ENCODE measurements at places on chromosomes 7 and 10.

DNA sequence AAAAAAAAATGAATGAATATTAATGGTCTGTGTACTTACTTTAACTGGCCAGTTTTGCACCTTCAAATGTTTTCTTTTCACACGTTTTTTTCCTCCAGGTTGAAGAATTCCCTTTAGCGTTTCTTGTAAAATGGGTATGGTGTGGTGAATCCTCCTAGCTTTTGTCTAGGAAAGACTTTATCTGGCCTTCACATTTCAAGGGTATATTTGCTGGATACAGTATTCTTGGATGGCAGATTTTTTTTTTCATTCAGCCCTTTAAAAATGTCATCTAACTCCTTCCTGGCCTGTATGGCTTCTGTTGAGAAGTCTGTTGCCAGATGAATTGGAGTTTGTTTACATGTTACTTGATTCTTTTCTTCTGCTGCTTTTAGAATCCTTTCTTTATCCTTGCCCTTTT, 10.1 kb downstream of the SLC25A40 start:
- DNase-seq = no peak

DNA sequence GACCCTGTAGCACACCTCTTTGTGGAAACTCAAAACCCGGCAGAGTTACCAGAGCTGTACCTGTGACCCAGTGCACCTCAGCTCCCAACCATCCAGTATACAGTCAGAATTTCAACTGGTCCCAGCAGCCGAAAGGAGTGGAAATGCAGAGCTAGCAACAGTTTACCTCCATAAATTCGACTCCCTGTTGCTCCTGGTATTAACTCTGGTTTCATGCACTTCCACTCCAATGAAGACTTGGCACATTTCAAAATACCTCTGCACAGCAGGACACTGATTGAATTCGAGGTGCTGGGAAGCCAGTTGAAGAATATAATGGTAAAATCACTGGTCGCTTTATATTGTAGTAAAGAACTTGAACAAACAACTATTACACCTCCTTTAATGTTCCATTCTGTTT, 17.9 kb upstream of the TIAL1 start:
- DNase-seq = no peak

- DNase-seq = no peak
Observed at GRCh38 chr10:10007957-10008356, 1009.7 kb upstream of the CELF2 start.

GRCh38 chr7:80896906-80897598, 21.8 kb downstream of the SEMA3C start:
- no peak for DNase-seq

GRCh38 chr7:904847-905246, 28.5 kb downstream of the GET4 start:
- DNase-seq = peak; percentile 73

DNA sequence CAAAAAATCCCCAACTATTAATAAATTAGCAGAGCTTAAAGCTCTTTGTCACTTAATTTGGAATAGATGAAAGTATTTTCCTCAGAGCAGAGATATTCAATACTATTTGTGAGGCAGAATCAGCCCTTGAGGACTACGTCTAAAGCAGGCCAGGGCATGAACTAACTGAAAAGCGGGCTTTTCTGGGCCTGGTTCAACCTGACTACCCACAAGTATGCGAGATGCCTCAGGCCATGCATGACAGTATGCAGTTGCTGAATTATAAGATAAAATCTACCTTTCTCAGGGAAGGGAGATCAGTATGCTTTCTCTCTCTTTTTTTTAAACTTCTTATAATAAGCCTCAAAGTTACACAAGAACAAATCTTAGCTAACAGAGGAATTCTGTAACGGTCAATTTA, 20.1 kb downstream of the TMEM168 start:
- DNase-seq = no peak

DNA sequence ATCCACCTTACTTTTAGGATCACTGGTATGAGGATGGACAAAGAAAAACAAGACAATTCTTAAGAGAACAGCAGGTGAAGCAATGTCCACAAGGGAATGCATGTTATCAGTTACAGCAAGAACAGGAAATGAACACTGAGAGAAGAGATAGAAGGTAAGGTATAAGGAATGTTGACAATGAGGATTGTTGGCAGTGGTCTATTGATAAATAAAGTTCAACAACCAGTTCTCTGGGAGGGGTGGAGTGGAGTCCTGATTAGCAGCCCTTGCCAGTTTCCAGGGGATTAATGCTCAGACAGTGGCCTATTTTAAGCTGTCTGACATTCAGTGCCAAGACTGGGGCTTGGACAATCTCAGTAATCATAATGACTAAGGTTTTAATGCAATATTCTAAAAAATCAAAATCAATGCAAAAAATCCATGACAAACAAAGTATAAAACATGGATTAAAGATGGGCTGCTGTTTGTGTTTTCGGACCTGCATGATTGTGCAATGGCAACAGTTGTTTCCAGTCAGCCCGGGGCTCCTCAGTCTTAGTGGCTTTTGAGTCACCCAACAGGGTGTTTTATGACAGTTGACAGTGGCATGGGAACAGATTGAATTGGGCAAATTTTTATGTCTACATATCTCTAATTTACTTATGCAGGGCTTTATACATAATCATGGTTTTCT, 13.8 kb upstream of the AKR1B1 start:
- no peak for DNase-seq

DNA sequence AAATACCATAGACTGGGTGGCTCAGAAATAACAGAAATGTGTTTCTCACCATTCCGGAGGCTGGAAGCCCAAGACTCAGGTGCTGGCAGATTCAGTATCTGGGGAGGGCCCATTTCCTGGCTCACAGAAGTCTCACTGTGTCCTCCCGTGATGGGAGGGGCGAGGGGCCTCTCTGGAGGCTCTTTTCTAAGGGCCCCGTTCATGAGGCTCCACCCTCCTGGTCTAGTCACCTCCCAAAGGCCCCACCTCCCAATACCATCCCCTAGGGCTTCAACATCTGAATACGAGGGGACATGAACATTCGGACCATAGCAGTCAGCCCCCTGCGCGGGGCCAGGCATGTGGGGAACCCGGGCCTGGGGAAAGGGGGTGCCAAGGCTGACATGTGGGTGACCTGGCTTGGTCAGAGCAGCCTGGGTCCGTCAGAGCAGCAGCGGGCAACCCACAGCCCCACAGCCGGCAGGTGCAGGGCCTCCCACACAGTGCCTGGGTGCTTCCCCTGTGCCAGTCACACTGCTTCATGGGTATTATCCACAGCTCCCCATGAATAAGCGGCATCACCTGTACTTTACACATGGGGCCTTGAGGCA, 13.3 kb upstream of the CNPY1 start:
- DNase-seq = no peak

DNA sequence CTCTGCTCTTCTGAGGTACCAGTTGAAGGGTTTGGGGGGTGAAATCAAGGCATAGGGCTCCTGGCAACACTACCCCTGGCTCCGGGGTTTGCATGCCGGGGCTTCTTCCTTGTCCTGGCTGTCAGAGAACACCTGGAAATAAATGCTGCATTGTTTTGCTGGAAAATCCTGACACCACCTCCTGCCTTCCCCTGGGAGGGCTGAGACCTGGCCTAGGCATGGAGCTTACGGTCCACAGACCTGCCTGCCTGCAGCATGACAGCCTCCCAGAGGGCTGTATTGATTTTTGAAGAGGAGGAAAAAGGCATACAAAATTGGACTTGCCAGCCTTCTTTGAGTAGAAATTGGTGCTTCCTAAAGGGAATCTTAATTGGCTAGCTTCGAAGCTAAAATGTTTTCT, 227.1 kb downstream of the MGMT start:
- DNase-seq = no peak

DNA sequence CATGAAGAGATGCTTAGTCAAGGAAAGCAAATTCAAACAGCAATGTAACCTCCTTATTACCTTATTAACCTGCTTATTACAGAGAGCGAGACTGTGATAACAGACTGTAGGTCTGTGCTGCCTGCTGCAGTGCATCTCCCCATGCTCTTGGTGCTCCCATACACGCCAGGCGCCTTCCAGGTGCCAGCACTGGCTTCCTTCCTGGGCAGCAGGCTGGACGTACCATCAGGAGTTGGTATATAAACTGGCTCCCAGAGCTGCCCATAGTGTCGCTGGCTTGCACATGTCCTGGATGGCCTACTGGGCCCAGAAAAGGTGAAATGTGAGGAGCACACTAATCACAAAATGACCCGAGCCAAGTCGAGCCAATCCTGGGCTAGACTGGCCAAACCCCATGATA, 13.5 kb downstream of the ATP6V0E2 start:
- DNase-seq = no peak
